Kidney tubule cell (primary cell): ENCODE measurements at places on chromosomes 2 and 18.

DNA sequence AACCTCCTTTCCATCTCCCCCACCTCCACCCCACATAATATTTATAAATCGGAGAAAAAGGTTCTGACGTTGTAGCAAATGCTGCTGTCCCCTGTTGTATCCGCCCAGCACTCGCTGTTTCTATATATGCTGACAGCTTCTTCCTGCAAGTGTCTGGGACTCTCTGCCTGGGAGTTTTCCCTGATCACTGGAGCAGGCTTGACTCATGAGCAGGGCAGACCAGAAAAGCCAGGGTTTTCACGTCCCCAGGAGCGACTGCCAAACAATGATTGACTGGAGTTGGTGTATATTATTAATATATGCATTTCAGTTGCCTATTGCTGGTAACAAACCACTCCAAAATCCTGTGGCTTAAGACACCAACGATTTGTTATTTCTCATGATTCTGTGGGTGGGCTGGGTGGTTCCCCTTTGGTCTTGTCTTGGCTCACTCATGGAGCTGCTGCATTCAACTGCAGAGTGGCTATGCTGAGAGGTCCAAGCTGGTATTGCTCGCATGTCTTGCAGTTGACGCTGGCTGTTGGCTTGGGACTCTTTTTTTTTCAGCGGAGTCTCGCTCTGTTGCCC is 21.2 kb upstream of the ASXL2 start:
- no peak for DNase-seq

- no peak for DNase-seq
These were observed 103.6 kb upstream of the CELF4 start for GRCh38 chr18:37668971-37669747.

GRCh38 chr2:105862843-105863242 is 118.1 kb downstream of the NCK2 start:
- DNase-seq: no peak

DNA sequence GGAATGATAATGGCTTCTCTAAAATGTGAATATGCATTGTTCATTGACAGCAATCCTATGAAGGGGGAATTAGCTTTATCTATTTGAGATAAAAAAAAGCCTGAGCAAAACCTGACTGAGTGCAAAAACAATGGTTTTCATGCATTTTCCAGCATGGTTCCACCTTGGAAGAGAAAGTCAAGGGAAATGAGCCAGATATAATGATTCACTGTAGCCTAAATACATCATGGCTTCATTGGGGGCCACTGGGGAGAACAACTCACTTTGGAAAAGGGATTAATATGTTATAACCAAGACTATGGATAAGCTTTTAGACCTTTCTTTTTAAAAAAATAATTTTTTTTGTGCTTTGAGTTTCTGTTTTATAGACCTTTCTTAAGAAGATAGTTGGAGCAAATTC is 679.7 kb downstream of the NYAP2 start:
- DNase-seq: no peak

GRCh38 chr2:53960476-53960875 is 10.3 kb downstream of the PSME4 start:
- DNase-seq: no peak

GRCh38 chr2:219354582-219354981 is 22.0 kb upstream of the RESP18 start:
- no peak for DNase-seq

GRCh38 chr18:23453680-23454058 is 582 bp downstream of the RIOK3 start:
- DNase-seq: peak; percentile 50

GRCh38 chr18:33010149-33010548 is 237.3 kb upstream of the KLHL14 start:
- DNase-seq: peak; percentile 79

DNA sequence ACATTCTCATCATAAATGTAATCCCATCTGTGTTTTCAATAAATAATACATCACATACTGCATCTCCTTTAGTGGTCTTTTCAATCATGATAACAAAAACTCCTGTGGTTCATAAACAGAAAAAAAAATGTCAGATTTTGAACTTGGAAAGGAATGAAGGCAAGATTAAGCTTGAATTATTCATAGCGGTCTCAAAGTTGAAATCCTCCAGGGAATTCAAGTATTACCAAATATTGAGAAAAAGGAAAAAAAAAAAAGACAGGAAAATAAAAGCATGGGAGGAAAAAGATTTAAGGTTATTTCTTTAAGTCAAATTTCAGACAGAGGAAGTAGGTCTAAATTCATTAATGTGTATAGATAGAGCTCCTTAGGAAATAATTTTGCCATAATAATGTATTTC is 92.1 kb downstream of the COLEC12 start:
- no peak for DNase-seq

GRCh38 chr18:25298853-25299274 is 53.1 kb downstream of the ZNF521 start:
- DNase-seq: peak; percentile 96

GRCh38 chr2:170770008-170770605 is at the start of gene ERICH2:
Gene ERICH2, plus strand, starts transcription at chr2:170770378. Its CDS starts 304 bp downstream, at chr2:170770682.
- DNase-seq: peak; percentile 78

DNA sequence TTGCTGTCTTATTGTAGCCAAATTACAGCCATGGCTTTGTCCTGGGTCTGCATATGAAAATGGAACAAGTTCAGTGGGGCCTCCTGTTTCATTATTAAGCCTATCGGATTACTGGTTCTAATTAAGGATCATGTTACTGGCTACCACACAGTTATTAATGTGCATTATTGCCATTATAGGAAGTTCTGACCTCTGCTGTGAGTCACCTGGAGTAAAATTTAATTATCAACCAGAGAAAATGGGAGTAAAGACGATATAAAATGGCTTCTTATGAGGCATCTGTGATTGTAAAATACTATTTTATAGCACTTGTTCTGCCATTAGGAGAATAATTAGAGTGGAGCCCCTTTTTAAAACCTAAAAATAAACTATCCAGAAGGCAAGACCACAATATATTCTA is 143.3 kb upstream of the ITGB6 start:
- peak; percentile 20 for DNase-seq

- peak; percentile 76 for DNase-seq
These were observed 10.2 kb upstream of the GTF2A1L start for GRCh38 chr2:48607307-48608014.

DNA sequence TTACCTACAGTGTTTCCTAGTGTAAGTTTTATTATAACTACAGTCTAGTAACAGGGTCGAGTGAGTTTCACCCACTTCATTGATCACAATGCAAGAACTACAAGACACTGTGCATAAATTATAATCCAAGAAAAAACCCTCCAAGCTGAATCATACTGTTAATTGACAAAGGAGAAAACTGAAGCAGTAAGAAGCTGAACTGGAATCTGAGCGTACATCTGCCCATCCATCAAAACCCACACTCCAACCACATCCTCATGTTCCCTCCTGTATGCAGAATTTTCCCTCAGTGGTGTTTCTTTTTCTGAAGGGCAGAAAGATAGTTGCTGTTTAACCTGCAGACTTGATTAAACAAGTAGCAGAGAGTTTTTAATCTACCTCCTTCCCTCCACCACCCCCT is 49.5 kb upstream of the KIDINS220 start:
- peak; percentile 44 for DNase-seq

DNA sequence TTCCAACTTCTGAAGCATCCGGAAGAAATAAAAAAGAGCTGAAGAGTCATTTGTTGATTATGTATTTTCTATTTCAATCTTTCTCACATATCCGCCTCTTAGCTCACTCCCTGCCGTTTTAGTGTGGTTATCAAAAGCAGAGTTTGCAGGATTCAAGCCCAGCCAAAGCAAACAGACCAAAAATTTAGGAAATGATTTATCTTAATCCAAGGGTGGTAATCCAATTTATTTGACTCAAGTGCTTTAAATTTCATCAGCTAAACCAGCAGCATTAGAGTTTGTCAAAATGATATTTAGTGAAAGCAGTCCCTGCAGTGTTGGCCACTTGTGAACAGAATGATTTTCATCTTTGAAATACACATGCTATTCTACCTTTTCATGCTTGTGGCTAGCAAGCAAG is 129.3 kb upstream of the CCDC68 start:
- DNase-seq: no peak

- DNase-seq: peak; percentile 33
These were observed 324.5 kb upstream of the THUMPD2 start for GRCh38 chr2:40103590-40103989.

- peak; percentile 30 for DNase-seq
These were observed 1.3 kb upstream of the ACKR3 start for GRCh38 chr2:236568068-236568921.

DNA sequence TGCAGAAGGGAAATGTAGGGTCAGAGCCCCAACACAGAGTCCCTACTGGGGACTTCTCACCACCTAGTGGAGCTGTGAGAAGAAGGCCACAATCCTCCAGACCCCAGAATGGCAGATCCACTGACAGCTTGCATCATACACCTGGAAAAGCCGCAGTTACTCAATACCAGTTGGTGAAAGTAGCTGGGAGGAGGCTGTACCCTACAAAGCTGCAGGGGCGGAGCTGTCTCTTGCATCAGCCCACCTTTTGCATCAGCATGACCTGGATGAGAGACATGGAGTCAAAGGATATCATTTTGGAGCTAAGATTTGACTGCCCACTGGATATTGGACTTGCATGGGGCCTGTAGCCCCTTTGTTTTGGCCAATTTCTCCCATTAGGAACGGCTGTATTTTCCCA is 237.3 kb downstream of the CALCRL start:
- no peak for DNase-seq

GRCh38 chr2:109379507-109379906 is 234.3 kb downstream of the SEPTIN10 start:
- DNase-seq: no peak

- no peak for DNase-seq
These were observed 70.0 kb upstream of the SP3 start for GRCh38 chr2:174035117-174035635.

DNA sequence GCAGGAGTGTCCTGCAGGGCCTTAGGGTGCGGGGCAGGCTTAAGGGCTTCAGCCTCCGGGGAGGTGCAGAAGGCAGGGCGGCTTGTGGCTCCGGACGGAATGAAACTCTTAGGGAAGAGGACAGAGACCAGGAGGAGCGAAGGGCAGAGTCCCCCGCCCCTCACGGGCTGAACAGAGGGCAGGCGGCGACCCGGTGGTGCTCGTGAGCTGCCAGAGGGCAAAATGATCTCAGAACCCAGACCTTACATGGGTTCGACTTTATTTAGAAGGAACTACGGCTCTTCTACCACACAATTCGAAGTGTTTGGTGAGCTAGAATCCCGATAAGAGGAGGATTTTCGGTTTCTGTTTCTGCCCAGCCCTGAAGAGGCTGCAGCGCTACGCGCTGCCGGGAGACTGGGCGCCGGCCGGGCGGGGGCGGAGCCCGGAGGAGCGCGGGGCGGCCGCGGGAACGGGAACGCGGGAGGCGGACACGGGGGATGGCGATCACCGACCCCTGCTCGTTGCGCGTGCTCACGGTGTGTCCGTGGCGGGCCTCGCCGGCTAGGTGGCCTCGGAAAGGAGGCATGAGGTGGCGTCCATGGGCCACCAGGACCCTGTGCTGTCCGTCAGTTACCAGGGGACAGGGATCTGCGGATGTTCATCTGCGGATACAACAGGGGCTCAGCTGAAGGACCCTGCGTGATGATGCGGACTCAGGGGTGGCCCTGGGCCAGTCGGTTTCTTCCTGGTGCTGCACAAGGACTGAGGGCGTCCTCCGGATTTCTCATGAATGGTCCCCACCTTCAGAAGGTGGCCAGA is 4.2 kb upstream of the SP100 start:
- peak; percentile 68 for DNase-seq

GRCh38 chr2:871175-871727 is 79.4 kb upstream of the SNTG2 start:
- DNase-seq: no peak

DNA sequence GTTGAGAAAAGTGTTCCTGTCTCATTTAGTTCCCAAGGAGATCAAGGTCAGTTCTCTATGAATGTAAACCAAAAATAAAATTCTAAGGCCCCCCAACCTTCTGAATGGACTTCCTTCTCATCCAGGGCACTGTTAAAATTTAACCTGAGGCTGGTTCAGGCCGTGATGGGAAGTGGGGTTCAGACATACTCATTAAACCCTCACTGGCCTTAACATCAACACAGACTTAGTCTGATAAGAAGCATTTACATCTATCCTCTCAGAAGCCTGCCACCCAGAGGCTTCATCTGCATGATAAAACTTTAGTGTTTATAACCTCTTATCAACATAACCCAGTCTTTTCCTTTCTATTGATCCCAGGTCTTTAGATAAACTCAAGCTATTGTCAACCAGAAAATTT is 22.4 kb downstream of the ITSN2 start:
- no peak for DNase-seq
